NCI-H748 treated with DMSO at 0.1 percent for 48 hours (cell line): ENCODE measurements at places on chromosomes 11 and 22.
A peak's percentile ranks its signal among the peaks of the same experiment; 100 is the strongest.

DNA sequence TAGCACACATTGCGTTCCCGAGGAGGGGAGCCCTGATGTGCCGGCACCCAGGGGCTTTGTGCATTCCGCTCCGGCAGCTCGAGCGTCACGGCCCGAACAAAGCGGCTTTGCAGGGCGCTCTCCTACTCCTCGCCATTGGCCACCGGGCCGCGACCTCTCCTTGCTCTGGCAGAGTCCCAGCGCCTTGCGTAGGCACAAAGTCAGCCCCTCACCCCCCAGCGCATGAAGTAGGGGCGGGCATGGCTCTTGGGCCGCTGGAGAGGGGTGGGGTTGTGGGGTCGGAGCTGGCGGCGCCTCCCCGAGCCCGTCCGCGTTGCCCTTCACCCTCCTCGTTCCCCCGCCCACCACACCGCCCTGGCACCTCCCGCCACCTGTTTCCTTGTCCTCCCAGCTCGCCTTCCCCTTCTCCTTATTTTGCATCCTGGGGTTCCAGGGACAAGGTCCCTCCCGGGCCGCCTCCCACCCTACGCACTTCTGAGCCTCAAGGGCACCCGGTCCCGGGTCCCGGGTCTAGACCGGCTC, 753 bp upstream of the PPARA start:
- peak; percentile 27 for DNase-seq

DNA sequence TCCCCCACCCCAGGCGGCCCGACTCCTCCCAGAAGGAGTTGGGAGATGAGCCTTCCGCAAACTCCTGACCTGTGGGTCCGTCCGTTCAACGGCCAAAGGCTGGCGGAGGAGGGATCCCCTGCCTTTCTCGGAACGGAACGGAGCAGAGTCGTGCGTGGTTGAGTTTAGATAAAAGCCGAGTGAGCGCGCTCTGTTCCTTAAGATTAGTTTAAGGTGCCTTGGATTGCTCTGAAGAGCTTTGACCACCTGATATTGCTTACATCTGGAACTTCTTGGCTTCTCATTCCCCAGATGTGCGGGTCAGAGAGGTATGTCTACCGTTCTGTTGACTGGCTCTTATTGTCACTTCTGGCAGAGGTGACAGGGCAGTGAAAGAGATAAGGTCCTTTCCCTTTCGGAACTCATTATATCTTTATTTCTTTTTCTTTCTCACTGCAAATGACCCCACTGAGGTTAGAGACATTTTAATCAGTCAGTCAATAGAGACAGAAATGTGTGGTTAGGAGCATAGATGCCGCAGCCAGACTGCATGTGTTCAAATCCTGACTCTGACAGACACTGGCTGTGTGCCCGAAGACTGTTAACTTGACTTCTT, at the start of gene TRIM6:
TRIM6 (plus strand) TSS at position 31 of the 595 bp plus-strand sequence; CDS start at position 292, 261 bp downstream.
- no peak for DNase-seq

DNA sequence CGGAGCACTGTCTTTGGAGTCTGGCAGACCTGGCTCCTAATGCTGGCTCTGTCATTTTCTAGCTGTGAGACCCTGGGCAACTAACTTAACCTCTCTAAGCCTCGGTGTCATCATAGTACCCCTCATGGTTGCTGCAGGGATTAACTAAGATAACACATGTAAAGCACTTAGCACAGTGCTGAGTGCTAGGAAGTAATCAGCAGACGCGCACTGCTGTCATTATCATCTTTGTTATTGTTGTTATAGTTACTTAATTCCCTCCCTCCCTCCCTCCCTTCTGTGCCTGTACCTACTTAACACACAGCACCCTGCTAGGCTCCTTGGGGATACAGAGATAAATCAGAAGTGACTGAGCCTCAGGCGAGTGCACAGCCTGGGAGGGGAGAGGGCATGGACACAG, 104.7 kb upstream of the PITPNB start:
- DNase-seq, result no peak

- DNase-seq, result peak; percentile 40
These were observed 97.2 kb downstream of the GRIK4 start for GRCh38 chr11:120608760-120609211.

DNA sequence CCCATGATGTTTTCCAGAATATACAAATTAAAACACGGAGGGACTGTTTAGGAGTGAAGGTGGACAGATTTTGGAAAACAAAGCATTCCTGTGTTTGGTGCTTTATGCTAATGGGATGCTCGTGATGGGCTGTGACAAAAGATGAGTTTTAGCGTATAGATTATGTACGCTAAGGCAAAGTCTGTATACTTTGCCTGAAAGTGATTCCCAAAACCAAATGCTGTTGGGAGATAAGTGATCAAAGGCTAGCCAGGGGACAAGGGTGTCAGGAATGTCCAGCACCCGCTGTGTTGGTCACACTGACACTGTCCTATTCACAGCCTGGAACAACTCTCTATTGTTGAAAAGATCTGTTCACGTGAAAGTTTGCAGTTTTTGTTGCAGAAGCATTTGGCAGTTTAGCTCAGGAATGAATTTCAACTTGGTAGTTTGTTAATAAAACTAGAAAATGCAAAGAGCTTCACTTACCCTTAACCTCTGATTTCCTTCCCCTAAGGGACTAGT, 1.5 kb downstream of the JAM3 start:
- DNase-seq, result no peak

- DNase-seq, result no peak
These were observed 477.9 kb downstream of the MIAT start for GRCh38 chr22:27135031-27135981.

GRCh38 chr22:28896611-28897010, 13.2 kb downstream of the ZNRF3 start:
- DNase-seq, result no peak

GRCh38 chr22:35861451-35861850, 143.8 kb downstream of the APOL5 start:
- no peak for DNase-seq

- no peak for DNase-seq
These were observed 595 bp downstream of the TRIM66 start for GRCh38 chr11:8681837-8682302.

GRCh38 chr11:6402561-6402981, 12.3 kb downstream of the SMPD1 start:
- no peak for DNase-seq

- no peak for DNase-seq
These were observed 2.7 kb upstream of the SCUBE1 start for GRCh38 chr22:43345761-43346301.

DNA sequence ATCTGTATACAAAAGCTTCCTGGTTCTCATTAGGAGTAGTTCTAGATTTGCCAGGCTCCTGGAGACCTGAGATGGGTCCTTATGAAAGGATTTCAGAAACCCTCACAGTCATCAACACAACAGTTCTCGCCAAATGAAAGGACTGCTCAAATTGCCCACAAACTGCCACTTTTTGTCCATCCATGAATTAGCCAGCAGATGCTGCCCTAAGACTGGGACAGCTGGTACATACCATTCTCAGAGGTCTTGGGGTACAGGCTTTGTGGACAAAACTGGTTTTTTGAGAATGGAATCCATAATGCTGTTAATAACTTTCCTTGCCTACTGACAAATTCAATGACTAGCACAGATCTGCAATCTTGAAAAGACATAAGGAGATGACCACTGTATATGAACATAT, 23.4 kb upstream of the BDNF start:
- DNase-seq, result no peak

DNA sequence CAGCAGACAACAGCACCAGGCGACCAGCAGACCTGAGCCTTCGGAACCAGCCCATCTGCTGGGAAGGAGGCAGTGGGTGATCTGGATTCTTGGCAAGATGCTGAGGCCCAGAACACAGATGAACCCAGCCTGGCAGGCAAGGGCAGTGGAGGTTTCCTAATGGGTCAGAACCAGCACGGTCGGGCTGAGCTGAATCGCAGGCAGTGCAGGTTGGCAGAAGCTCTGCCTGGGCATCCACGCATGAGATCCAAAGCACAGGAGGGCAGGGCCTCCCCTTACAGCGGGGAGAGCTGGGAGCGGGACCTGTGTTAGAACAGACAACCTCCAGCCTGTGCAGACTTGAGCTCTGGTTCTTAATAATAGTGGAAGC, 47.5 kb downstream of the DSCAML1 start:
- no peak for DNase-seq

GRCh38 chr11:69510471-69511357, 29.3 kb downstream of the LINC01488 start:
- no peak for DNase-seq

DNA sequence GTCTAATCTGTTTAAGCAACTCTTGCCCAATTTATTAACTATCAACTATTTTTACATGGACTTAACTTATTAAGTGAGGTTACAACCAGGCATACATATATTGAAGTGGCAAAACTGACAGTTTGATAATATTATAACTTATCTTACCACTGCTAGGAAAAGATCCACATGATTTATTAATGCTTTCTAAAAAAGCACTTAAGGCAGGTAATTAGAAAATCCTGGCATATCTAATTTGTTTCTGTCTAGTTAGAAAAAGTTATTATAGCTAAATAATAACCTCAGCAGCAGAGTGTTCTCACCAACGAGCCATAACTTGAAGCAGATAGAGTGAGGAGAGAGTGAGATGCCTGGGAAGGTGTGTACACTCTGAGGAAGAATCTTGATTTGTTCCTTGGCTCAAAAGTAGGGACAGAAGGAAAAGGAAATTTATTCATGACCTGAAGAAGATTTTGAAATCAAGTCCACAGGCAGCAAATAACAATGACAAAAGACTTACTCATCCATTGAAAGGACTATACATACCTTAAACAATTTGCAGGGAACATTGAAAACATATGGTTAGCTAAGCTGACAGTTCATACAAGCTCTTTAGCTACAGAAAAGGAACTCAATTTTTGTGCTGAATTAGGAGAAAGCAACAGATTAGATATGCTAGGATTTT, 7.1 kb upstream of the MUC15 start:
- no peak for DNase-seq

DNA sequence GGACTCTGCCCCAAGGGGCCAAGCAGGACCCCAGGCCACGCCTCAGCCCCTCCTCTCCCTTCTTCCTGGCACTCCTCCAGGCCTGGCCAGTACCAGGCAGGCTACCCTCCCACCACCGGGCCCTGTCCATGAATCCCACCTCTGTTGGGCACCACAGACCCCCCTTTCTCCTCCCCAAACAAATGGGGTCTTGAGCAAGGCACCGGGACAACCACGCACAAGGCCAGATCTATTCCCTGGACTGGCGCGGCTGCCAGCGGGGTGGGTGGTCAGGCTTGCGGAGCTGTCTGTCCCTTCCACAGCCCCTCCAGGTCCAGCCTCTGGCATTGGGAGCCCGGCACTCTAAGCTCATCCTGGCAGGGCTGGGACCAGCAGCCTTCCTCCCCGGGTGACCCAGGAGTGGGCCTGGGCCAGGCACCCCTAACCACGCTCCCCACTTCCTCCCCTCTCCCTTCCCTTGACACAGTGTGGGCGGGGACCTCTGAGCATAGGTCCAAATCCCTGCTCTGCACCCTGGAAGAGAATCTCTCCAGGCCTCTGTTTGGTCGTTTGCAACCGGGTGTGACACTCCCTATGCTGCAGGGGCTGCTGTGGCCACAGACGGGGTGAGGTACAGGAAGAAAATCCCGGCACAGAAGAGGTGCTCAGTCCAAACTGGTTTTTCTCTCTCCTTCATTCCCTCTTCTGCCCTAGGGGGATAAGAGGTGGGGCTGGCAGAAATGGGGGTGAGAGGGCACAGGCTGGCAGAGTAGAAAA, 14.6 kb downstream of the ELFN2 start:
- no peak for DNase-seq

- DNase-seq, result no peak
These were observed 10.3 kb downstream of the CBX7 start for GRCh38 chr22:39142088-39142680.

DNA sequence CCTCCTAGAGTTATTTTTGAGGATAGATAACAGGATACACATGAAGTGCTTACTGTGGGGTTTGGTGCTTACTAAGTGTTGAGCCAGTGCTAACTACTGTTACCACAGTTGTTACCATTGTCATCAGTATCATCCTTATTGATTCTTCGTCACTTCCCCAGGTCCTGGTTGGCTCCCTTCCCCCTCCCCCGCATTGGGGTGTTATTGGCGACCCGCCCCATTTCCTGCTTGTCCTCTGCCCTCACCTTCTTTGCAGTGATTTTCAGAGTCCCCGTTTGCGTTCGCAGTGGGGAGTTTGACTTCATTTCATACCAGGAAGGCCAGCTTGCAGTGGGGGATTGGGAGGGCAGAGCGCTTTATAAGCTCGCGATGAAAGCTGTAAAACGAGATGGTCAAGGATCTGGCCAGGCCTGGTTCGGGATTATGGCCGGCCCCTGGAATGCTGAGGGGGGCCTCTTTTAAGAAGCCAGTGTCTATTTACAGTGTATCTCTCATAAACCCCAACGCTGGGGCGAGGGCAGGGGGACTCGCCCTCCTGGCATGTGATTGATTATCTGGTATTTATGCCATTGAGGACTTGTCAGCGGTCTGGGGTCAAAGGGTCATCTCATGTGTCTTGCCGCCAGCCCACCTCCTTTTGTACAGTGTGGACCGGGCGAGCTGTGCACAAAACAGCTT, 84.6 kb upstream of the NNMT start:
- DNase-seq, result no peak

DNA sequence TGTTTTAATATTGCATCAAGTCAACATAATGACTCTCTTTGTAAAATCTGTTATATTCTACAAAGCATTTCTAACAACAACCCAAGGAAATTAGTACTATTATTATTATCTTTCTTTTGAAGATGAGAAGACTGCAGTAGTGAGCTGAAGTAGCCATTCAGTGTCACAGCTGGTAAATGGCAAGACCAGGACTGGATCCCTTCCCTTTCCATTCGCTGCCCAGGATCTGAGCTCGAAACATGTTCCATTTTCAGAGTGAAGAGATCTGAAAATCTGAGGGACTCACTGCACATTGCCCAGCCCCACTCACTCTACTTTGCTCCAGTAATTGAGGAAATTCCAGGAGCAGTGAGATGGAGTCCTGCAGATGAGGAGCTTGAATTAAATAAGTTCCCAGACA, 240.0 kb upstream of the BLID start:
- no peak for DNase-seq

GRCh38 chr11:76653674-76654284, 16.8 kb downstream of the LRRC32 start:
- DNase-seq, result no peak

DNA sequence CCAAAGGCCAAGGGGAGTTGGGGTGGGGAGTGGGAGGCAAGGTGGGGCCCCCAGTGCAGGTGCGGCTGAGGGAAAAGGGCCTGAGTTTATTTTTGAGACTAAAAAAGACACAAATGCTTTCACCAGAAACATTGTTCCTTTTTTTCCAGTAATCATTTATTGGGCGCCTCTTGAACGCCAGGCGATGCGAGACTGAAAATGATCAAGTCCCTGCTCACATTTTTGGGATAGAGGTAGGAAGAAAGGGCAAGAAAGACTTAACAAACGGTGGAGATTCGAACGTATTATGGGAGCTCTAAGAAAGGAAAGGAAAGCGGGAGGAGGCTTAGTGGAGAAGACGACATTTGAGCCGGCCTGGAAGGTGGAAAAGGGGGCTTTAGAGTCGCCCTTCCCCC, 796 bp upstream of the SF3B2 start:
- no peak for DNase-seq
